ENCODE measurements at places on chromosomes 4 and X. TPM values are rescaled to one million over a fixed set of nuclear protein-coding genes. Genes with fewer than 3 reads are reported as not detected.

GRCh38 chr4:98919996-98920395 lies 8.9 kb downstream of the EIF4E start:
- no peak for DNase-seq

- no peak for DNase-seq
Observed at GRCh38 chrX:136162827-136163570, 15.7 kb downstream of the FHL1 start.

The GPRASP2 gene
- polyA plus RNA-seq: 0.20 TPM

- DNase-seq: no peak
Observed at GRCh38 chrX:24767557-24767956, 73.8 kb downstream of the POLA1 start.

The ARL9 gene
- polyA plus RNA-seq: not detected
